H7 (cell line): ENCODE measurements at places on chromosomes 5 and 9.
A peak's percentile ranks its signal among the peaks of the same experiment; 100 is the strongest.

DNA sequence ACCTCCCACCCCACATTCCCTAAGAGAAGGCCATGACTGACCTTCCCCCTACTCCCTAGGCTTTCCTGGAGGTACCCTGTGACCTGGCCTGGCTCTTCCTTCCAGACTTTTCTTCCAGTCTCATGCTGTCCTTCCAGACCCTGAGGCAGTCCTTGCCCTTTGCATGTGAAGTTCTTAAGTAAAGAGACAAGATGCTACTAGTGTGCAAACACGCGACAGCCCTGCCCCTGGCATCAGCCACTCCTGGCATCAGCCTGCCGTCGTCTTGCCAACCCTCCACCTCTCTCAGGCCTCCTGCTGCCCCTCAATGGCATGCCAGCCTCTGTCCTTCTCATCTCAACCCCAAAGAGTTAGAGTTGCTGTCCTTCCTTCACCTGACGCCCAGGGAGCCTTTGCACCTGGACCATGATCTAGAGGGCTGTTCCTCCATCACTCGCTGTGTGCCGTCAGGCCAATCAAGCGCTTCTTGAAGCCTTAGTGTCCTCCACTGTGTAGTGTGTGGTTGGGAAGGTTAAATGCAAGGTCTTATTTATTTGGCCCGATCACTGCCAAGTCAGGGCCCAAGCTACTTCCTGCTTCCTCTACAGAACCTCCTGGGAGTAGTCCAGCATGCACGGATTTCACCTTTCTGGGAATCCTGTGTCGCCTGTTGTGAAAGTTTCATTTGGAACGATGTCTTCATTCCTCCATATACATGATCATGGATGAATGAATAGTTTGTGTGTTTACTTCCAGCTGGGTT lies 61.9 kb downstream of the WWC1 start:
- no peak for DNase-seq

- no peak for DNase-seq
Measured at GRCh38 chr5:65198456-65199120, 283.1 kb downstream of the ADAMTS6 start.

GRCh38 chr5:154802050-154802449 lies 46.9 kb downstream of the LARP1 start:
- DNase-seq, result no peak

DNA sequence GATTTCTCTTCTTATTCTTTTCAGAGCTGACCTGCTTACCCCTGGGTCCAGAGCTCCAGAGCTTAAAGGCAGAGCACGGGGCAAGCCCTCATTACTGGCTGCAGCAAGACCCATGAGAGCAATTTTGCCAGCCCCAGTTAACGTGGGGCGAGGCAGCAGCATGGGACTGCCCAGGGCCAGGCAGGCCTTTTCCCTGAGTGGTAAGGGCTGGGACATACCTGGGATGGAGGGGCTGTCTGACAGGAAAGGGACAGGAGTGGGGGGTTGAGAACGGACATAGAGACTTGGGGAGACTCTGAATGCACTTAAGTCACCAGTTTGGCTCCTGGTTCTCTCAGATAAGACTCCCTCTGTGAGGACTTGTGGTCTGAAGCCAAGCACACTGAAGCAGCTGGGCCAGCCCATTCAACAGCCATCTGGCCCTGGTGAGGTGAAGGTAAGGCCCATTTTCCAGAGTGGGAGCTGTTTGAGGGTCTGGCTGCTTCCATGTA lies 26.2 kb downstream of the HMGXB3 start:
- DNase-seq, result no peak

DNA sequence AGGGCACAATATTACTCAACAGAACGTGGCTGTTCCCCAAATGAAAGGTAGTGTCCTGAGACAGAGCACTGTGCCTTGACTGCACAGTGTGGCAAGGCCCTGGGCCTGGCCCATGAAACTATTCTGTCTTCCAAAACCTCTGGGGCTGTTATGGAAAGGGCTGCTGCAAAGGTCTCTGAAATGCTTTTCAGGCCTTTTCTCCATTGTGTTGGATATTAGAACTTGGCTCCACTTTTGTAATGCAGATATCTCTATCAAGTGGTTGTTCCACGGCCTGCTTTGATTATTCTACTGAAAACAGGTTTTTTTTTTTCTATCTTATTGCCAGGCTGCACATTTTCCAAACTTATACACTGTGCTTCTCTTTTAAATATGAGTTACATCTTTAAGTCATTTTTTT lies 777.5 kb upstream of the TYRP1 start:
- peak; percentile 3 for DNase-seq

- DNase-seq, result no peak
Measured at GRCh38 chr5:91366551-91366950, 16.6 kb downstream of the ARRDC3 start.

DNA sequence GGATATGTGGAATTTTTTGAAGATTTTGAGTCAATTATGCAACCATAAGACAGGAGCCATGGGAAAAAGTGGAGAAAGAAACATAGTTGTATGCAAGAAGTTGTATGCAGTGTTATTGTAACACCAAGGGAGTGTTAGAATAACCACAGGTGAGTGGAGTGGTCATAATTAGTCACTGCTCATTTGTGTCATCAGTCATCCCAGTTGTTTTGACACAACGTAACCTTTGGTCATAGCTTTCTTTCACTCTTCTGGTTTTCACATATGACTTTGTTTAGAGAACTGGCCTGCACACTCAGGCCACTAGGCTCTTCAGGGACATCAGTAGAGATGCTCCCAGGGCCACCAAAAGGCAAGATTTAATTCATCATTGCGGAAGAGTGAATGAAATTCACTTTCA lies 158.7 kb upstream of the HMHB1 start:
- DNase-seq, result no peak

- no peak for DNase-seq
Measured at GRCh38 chr9:115587310-115587709, 469.4 kb upstream of the TNC start.

- no peak for DNase-seq
Measured at GRCh38 chr9:6551136-6551535, 94.4 kb downstream of the GLDC start.

- DNase-seq, result no peak
Measured at GRCh38 chr5:14112998-14113652, 30.0 kb upstream of the TRIO start.

- DNase-seq, result peak; percentile 38
Measured at GRCh38 chr5:419970-420369, 23.0 kb upstream of the EXOC3 start.

GRCh38 chr9:74463825-74464224 lies 33.3 kb upstream of the RORB start:
- no peak for DNase-seq

DNA sequence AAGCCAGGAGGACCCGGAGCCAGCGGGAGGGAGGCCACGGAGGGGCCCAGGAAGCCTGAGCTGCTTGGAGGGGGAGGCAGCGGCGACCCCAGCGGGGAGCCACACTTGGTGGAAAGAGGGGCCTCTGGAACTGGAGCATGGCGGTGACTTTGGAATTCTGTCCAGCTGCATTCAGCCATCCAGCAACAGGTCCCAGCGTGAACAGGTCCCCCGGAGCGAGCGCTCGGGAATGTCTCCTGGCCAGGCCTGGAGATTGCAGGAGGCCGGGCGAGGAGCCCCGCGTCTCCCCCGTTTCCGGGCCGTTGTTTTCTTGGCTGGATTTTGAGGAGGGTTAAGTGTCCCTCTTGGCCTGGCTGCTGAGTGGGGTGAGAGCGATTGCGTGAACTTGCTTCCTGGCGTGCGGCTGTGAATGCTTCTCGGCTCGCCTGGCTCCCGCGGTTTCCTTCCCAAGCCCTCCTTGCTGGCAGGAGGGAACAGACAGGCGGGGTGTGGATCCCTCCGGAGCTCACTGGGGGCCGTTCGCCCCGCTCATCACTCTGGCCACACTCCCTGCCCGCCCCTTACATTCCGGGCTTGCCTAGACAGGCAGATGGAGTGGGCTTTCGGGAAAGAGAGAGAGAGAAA lies 125.3 kb upstream of the IRX4 start:
- peak; percentile 71 for DNase-seq

DNA sequence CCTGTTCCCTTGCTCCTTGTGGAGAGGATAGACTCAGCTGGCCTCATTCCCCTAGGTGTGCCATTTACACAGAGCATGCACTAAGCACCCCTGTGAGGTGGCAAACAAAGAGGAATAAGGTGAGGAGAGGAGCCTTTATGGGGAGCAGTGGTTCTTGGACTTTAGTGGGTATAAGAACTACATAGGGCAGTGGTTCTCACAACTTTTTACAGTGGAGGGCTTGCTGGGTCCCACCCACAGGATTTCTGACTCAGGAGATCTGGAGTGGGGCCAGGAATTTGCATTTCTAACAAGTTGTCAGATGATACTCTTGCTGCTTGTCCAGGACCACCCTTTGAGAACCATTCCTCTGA lies 42.0 kb downstream of the CSF1R start:
- DNase-seq, result no peak

DNA sequence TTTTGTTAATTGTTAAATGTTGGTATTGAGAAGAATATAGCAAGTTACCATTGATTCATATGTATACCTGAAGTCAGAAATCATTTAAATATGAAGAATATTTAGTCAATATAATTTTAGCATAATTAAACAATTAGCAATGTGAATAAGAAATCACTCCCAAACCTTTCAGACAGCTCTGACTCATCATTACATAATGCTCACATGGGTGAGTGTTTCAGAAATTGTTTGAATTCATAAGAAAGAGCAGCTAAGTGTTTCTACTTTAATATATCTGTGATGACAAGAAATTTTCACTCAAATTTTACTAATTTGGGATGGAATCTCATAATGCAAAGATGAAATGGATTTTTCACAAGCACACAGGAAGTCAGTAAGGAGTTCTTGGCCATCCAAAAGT lies 42.0 kb upstream of the CDC42SE2 start:
- DNase-seq, result no peak

- no peak for DNase-seq
Measured at GRCh38 chr5:172648755-172649154, 7.7 kb downstream of the NEURL1B start.

DNA sequence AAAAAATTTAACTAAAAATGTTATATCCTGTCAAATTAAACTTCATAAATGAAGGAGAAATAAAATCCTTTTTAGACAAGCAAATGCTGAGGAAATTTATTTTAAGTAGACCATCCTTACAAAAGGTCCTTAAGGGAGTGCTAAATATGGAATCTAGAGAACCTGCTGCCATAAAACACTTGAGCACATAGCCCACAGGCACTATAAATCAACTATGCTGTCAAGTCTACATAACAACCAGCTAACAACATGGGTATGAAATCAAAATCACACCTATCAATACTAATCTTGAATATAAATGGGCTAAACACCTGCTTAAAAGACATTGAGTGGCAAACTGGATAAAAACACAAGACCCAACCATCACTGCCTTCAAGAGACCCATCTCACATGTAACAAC lies 15.1 kb upstream of the PRSS3 start:
- no peak for DNase-seq

DNA sequence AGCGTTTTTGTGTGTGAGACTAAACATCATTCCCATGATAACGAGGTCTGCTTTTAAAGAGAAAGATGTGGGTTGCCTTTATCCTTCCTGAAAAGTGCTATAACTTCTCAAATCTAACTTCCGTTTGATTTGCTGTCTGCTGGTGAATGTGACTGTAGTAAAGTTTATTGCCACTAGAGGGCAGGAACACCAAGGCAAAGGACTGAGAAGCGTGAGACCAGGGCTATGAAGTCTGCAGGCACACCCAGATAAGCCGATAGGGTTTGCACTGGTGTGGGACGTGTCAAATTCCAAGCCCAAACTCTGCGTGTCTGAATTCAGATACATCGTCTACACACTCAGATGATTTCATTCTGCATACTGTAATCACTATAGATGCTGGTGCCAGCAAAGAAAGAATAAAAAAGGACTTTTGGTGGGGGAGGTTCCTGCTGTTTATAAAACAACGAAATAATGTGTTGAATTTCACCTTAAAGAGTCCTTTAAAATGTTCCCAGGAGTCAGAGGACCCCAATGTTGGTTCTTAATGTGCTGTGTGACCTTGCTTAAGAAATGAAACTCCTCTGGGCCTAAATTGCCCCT lies 87.2 kb downstream of the PTTG1 start:
- DNase-seq, result peak; percentile 65

- DNase-seq, result no peak
Measured at GRCh38 chr5:57929271-57929670, 446.7 kb upstream of the ACTBL2 start.

DNA sequence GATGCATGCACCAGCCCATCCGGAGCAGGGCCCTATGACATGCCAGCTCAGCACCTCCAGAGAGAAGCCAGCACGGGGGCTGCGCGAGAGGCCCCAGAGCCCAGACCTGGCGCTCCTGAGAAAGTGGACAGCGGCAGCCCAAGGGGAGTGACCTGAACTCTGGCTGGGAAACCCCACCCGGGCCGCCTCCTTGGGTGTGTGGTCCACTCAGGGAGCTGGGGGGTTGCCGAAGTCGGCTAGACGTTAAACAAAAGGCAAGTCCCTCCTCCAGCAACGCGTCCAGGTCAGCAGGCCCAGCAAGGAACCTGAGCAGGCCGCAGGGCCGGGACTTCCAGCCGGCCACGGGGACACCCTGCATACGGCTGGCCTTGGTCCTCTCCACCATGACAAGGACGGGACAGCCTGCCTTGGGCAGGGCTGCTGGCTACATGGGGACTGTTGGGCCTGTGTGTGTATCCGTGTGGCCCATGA lies 35.7 kb downstream of the NACC2 start:
- peak; percentile 68 for DNase-seq

GRCh38 chr5:156927545-156927944 lies 35.5 kb downstream of the TIMD4 start:
- no peak for DNase-seq

GRCh38 chr9:523444-523843 lies 308.8 kb downstream of the DOCK8 start:
- no peak for DNase-seq

GRCh38 chr5:158843305-158843704 lies 256.4 kb downstream of the EBF1 start:
- no peak for DNase-seq

GRCh38 chr5:148833122-148833521 lies 6.7 kb downstream of the ADRB2 start:
- no peak for DNase-seq

GRCh38 chr9:21677387-21677786 lies 125.0 kb upstream of the MTAP start:
- DNase-seq, result no peak

- DNase-seq, result no peak
Measured at GRCh38 chr5:27129926-27130325, 91.5 kb upstream of the CDH9 start.

DNA sequence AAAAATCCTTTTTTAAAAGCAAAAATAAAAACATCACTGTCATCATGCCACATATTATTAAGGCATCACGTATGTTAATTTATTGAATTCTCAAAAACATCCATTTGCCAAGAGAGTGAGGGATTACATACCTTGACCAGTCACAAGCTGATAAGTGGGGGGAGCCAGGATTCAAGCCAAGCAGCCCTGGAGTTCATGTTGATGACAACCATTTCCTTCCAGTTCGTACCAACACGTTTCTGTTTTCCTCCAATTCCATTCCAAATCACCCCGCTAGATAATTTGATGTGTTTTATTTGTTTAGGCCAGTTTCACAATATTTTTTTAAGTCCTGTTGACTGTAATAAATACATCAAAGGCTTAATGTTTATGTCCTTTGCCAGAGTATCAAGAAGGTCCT lies 53.0 kb downstream of the SLC1A3 start:
- no peak for DNase-seq

- no peak for DNase-seq
Measured at GRCh38 chr5:2489306-2489705, 262.2 kb downstream of the IRX2 start.
